SK-N-SH treated with all-trans-retinoic acid at 6 μM for 48 hours (cell line): ENCODE measurements at places on chromosomes 4 and X.

DNA sequence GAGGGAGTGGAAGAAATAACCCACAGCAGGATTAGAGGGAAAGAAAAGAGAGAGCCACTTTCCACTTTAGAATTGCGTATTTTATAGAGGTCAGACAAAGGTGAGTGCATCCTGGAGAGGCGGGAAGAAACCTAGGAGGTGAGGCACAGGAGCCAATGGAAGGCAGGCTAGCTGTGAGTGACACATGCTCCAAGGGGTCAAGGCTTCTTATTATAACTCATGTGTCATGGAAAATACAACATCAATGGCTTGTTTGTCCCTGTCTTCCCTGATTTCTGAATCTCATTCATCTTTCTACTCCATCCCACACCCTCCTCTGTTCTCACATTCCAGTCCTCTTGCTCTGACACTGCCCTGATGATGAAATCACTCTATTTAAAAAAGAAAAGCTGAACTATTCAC, 14.4 kb downstream of the ANXA3 start:
- ATAC-seq = peak; percentile 31

DNA sequence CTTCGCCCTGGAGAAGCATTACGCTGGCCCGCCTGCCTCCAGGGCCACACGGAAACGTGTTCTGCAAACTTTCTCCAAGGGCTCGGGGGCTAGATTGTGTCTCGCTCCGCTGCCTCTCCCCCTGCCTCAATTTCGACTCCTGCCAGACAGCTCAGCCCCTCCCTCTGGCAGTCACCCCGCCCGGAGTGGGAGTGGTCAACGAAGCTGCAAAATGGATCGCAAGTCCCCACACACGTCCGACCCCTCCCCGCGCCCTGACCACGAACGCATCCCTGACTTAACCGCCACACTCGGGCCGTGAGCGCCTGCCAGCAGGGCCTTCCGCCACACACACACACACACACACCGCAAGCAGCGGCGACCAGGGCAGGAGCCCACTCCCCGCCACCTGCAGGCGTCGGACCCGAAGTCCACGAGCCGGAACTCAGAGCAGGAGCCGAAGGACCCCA, 47.0 kb upstream of the NKAP start:
- peak; percentile 29 for ATAC-seq

DNA sequence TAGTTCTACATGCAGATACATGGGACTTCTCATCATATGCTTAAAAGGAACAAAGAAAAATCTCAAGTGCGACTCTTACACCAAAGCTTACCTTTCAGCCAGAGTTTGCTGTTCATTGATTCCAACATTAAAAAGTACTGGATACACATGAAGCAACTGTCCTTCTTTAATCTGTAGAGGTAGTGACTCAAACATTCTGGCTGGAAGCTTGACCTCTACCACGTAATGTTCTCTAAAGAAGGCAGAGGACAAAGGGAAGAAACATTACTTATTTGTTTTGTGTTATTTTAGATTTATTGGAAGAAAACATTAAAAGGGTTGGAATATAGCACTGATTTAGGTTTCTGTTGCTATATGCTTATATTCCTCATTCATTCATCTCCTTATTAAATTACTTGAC, 476.1 kb downstream of the IL15 start:
- ATAC-seq = no peak

- ATAC-seq = no peak
These were observed 2.9 kb upstream of the NSD2 start for GRCh38 chr4:1868293-1868692.

- ATAC-seq = no peak
These were observed 97.3 kb downstream of the NKX6-1 start for GRCh38 chr4:84401701-84402306.

- ATAC-seq = no peak
These were observed 35.3 kb downstream of the AREG start for GRCh38 chr4:74480267-74480666.

- peak; percentile 86 for ATAC-seq
These were observed 80.6 kb downstream of the PBDC1 start for GRCh38 chrX:76253432-76253831.

GRCh38 chrX:108138814-108139702, 47.5 kb downstream of the ATG4A start:
- 0 out of 3 replicates have a peak, but pooled peaks have one; percentile 20 for ATAC-seq

DNA sequence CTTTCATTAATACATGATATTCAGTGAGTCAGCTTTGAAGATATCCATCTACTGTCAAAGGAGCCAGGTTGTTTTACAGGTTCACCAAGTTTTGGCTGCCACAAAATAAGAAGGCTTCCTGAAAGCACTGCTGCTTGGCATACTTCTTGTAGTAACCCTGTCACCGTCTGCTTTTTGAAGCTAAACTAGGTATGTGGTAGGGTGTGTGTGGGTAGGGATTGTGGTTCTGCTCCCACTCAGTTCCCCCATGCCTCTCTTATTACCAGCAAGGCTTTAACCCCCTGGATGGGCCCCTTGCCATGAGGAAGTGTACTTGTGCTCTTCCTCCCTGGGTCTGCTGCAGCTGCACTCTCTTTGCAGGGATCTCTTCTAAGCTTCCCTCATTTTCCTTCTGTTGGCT, 191.2 kb downstream of the BANK1 start:
- no peak for ATAC-seq

GRCh38 chr4:10090467-10091250, 25.9 kb downstream of the WDR1 start:
- no peak for ATAC-seq

DNA sequence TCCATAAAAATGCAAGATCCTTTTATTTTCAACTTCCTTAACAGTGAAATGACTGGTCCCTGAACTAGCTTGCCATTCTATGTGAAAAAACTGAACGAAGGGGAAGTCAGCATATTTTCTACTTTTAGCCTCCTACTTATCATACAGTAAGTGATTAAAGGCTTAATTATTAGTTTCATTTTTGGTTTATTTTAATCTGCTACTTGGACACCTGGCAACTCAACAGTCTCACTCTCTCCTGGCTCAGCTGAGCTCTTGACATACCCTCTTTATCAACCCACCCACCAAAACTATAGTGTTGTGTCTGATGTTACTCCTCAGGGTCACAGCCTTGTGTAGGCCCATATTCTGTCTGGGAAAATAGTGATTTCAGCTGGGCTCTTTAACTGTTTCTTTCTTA, 86.2 kb upstream of the CPXCR1 start:
- no peak for ATAC-seq

- no peak for ATAC-seq
These were observed 28.3 kb downstream of the DOCK11 start for GRCh38 chrX:118523920-118524319.

GRCh38 chr4:153248641-153249198, 44.5 kb downstream of the TRIM2 start:
- peak; percentile 67 for ATAC-seq

GRCh38 chr4:113781439-113782040, 20.0 kb upstream of the CAMK2D start:
- ATAC-seq = peak; percentile 61; the same call in 2 of the 3 replicates

- no peak for ATAC-seq
These were observed 38.9 kb downstream of the NUDT9 start for GRCh38 chr4:87461281-87461700.

- no peak for ATAC-seq
These were observed 519.6 kb downstream of the IQCM start for GRCh38 chr4:149296084-149296483.

DNA sequence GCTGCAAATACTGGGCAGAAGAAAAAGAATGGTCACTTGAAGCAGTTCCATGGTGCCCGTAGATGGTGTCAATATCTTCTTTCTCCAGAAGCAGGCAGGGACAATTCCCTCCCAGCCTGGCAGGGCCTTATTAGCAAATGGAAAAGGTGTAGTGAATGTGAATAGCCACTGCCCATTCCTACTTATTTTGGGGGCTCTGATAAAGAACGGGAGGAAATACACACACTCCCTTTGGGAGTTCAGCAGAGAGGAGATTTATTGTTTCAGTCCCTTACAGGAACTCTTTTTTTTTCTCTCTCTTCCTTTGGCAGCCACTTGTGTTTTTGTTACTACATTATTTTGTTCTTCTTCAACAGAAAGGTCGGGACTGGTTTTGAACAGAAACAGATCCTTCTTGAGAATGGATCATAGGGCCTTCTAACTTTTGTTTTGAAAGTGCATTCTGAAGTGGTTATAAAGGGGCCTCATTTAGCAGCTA, at the start of gene EMCN:
Gene EMCN (minus strand): TSS at position 159 of the 478 bp plus-strand sequence. CDS start 108 bp downstream, at position 51.
- 0 out of 3 replicates have a peak, but pooled peaks have one; percentile 28 for ATAC-seq

DNA sequence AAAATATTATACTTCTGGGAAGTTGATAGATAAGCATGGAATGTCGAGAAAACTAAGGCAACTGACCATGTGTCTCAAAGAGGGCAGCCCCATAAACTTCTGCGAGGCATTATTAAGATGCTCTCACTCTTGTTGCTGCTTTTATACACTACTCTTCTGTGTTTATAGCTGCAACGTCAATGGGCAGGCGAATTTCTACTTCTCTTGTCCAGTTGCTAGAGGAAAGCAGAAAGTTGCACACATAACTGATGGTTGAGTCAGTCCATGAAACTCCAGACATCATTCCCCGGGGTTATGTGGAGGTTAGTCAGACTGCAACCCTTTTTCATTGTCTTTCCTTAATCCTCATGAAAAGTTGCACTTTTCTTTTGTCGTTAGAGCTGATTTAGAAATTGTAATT, 39.8 kb downstream of the VCX3B start:
- ATAC-seq = no peak

DNA sequence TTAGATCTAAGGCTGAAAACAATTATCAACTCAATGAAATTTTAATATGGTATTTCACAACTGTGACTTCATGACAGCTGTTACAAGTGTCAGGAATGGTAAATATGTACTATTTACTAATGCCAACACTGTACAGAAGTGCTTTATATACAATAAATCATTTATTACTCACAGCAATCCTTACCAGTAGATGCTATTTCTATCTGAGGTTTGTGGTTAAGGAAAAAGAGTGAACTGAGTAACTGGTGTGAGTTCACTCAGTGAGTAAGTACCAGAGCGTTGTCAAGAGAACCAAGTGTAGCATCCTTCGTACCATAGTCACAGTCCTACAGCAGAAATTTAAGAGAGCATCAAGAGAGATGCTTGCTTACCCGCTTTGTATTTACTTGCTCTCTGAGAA, 23.3 kb downstream of the MTHFD2L start:
- ATAC-seq = no peak

DNA sequence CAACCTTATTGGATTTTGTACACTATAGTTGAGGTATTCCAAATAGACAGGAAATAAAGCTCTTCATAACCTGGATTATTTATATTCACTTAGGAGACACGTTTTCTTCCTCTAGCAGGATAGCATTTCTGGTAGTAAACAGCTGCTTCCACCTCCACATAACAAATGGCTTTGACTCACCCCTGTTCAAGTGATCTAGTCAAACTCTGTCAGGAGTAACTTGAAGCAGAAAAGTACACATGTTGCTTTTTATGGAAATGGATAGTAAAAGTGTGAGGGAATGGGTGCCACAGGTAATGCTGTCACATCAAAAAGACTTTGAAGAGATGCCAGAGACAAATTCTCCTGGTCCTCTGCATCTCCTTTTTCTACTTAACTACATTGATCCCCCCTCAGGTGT, 258.7 kb upstream of the SLC7A11 start:
- no peak for ATAC-seq

GRCh38 chr4:56276547-56276946, 110.7 kb downstream of the AASDH start:
- no peak for ATAC-seq

- peak; percentile 20; the same call in 2 of the 3 replicates for ATAC-seq
These were observed 130.0 kb upstream of the STX18 start for GRCh38 chr4:4671774-4672349.
